ENCODE measurements at places on chromosomes 1 and 21. TPM values are rescaled to one million over a fixed set of nuclear protein-coding genes. Genes with fewer than 3 reads are reported as not detected.

DHX9 gene
- polyA plus RNA-seq: 145 TPM

LDLRAD2 gene
- not detected for polyA plus RNA-seq

DCST1 gene
- not detected for polyA plus RNA-seq

DMBX1 gene
- polyA plus RNA-seq: not detected

RCC1 gene
- 56.2 TPM for polyA plus RNA-seq

PROK1 gene
- polyA plus RNA-seq: not detected

- no peaks in the 10 kb centered on the region for H3K27me3 ChIP-seq
- no peak overlapping the region for H3K27ac ChIP-seq
- no peak for DNase-seq
- peaks cover 2% of the 10 kb centered on the region for H3K4me1 ChIP-seq
Measured at GRCh38 chr21:45006536-45007095, 66.8 kb downstream of the SLX9 start.

- no peak overlapping the region for H3K4me3 ChIP-seq
- H3K36me3 ChIP-seq: no peaks in the 10 kb centered on the region
- H3K27ac ChIP-seq: no peak overlapping the region
- H3K4me1 ChIP-seq: no peaks in the 10 kb centered on the region
Measured at GRCh38 chr1:180451504-180451903, 50.9 kb downstream of the ACBD6 start.

DNA sequence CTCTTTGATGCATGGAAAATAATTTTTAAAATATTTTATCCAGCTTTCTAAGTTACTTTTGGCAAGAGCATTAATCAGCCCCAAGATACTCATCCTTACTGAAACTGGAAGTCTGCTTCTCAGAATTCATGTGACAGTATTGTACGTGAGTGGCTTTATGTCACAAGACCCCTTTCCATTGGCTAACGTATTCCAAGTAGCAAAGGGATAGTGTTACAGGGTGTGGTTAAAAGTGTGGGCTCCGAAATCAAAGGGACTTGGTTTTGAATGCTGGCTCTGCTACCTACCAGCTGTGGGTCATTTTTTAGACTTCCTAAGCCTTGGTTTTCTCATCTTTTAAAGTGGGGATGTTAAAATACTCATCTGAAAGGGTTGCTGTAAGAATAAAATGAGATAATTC is 91.7 kb downstream of the RHOU start:
- H3K4me3 ChIP-seq: no peak overlapping the region
- no peak for DNase-seq
- no peaks in the 10 kb centered on the region for H3K36me3 ChIP-seq
- no peaks in the 10 kb centered on the region for H3K4me1 ChIP-seq

GRCh38 chr1:5975133-5975880 is 16.9 kb downstream of the NPHP4 start:
- H3K36me3 ChIP-seq: peaks cover 3% of the 10 kb centered on the region
- peaks cover 21% of the 10 kb centered on the region for H3K4me1 ChIP-seq

DNA sequence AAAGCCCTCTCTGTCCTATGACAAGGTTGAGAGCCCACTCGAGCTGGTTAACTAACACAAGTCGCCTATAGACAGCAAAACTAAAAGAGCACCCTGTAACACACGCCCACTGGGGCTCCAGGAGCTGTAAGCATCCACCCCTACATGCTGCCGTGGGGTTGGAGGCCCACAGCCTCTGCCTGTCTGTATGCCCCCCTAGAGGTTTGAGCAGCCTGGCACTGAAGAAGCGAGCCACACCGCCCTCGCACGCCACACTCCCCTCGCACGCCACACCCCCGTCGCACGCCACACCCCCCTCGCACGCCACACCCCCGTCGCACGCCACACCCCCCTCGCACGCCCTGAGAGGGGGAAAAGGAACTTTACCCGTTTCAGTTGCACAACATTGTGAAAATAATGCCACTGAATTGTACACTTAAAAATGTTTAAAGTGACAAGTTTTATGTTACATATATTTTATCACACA is 13.2 kb upstream of the HMGCL start:
- no peaks in the 10 kb centered on the region for H3K27me3 ChIP-seq
- H3K4me1 ChIP-seq: no peaks in the 10 kb centered on the region
- H3K36me3 ChIP-seq: no peaks in the 10 kb centered on the region
- peak overlapping the region; percentile 39 for H3K4me3 ChIP-seq
- no peak overlapping the region for H3K27ac ChIP-seq
- peak; percentile 88 for DNase-seq

- no peak overlapping the region for H3K27ac ChIP-seq
- peaks cover 3% of the 10 kb centered on the region for H3K4me1 ChIP-seq
- no peak overlapping the region for H3K4me3 ChIP-seq
Measured at GRCh38 chr1:234250747-234251146, 122.5 kb upstream of the COA6 start.

DNA sequence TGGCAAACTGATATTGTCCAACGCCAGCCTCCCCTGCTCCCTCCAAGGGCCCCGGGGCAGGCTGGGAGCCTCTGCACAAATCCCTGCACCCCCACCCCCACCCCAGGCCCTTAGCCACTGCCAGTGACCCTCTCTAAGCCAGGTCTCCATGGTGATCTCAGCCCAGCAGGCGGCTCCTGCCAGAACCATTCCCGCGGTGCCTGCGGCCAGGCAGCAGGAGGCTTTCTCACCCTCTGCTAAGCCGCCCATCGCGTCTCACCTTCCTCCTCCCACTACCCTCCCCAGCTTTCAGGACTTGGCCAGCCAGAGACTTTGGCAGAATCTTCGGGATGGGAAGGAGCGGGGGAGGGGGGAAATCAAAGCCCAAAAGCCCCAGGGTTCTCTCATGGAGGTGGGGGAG is 46.8 kb upstream of the WASF2 start:
- H3K4me1 ChIP-seq: peaks cover 57% of the 10 kb centered on the region
- no peaks in the 10 kb centered on the region for H3K27me3 ChIP-seq
- H3K36me3 ChIP-seq: peaks cover 14% of the 10 kb centered on the region
- peak overlapping the region; percentile 93 for H3K27ac ChIP-seq
- H3K4me3 ChIP-seq: no peak overlapping the region

DNA sequence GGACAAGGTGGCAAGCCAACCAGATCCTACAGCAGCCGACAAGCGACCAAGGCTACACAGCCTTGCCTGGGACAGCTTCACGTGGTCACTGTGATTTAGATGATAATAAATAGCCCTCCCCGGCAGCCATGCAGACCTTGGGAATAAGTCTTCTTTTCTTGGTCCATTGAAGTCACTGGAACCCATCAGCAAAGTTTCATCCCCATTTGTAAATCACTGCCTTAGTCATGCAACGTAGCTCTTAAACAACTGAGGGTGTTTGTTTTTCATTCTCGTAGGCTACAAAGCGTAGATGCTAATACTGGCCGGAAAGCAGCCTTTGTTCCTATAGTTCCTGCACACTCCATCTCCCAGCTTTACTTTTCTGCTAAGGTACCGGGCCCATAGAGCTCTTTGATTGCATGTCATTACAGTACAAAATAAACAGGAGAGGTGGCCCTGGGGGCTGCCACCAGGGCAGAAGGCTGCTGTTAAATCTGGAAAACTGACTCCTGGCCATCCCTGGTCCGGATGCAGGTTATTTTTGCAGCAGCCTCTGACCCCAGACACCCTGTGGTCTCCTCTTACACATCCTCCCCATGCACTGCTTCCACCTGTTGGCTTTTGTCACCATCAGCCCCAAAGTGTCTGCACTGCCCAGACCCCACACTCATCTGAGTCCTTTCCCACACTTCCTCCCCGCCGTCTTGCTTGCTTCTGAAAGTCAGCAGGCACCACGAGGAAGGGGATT is 105.5 kb downstream of the TOMM20 start:
- H3K27ac ChIP-seq: no peak overlapping the region
- no peaks in the 10 kb centered on the region for H3K36me3 ChIP-seq
- H3K4me1 ChIP-seq: no peaks in the 10 kb centered on the region
- no peak for DNase-seq
- no peaks in the 10 kb centered on the region for H3K27me3 ChIP-seq

DNA sequence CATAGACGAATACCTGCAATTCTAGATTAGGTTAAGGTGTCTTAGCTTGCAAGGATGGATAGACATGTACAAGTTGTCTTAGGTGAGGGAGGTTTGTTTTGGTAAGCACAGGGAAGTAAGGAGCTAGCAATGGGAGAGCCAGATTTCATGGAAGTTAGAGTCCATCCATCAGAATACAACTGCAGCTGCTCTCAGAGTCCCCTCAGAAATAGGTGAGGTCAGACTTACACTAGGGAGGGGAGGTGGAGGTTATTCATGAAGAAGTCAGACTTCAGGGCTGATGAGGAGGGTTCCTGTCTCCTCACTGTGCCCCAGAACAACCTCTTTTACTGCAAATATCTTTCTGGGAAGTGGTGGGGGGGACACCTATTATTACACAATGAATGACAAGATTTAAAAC is 85.3 kb downstream of the KCTD3 start:
- H3K27me3 ChIP-seq: no peaks in the 10 kb centered on the region
- DNase-seq: no peak
- no peak overlapping the region for H3K27ac ChIP-seq
- H3K4me1 ChIP-seq: no peaks in the 10 kb centered on the region
- H3K36me3 ChIP-seq: no peaks in the 10 kb centered on the region
- H3K4me3 ChIP-seq: no peak overlapping the region

- DNase-seq: no peak
- peaks cover 11% of the 10 kb centered on the region for H3K4me1 ChIP-seq
- no peak overlapping the region for H3K4me3 ChIP-seq
- H3K27ac ChIP-seq: no peak overlapping the region
- H3K36me3 ChIP-seq: no peaks in the 10 kb centered on the region
- no peaks in the 10 kb centered on the region for H3K27me3 ChIP-seq
Measured at GRCh38 chr1:119766374-119766794, 2.3 kb downstream of the HMGCS2 start.

DNA sequence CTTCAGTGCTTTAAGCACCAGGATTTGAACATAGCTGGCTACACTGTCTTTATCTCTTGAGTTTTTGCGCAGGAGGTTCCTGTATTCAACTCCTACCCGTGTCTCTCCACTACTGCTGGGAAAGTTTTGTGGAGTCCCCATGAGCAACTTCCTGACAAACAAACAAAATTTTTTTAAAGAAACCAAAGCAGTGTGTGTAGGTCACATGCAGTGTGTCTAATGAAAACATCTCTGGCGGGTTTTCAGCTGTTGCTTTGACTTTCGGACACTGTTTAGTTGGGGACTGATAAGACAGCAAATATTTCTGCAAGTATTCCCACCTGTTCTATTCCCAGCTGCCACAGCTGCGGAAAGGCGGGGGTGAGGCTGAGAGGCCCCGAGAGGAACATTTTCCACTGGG is 2.0 kb downstream of the PSEN2 start:
- H3K36me3 ChIP-seq: peaks cover 11% of the 10 kb centered on the region
- no peaks in the 10 kb centered on the region for H3K27me3 ChIP-seq
- DNase-seq: no peak

GRCh38 chr1:171654201-171654941 is 1.9 kb upstream of the MYOC start:
- H3K27me3 ChIP-seq: no peaks in the 10 kb centered on the region
- H3K36me3 ChIP-seq: no peaks in the 10 kb centered on the region
- no peak for DNase-seq
- H3K4me3 ChIP-seq: no peak overlapping the region

DNA sequence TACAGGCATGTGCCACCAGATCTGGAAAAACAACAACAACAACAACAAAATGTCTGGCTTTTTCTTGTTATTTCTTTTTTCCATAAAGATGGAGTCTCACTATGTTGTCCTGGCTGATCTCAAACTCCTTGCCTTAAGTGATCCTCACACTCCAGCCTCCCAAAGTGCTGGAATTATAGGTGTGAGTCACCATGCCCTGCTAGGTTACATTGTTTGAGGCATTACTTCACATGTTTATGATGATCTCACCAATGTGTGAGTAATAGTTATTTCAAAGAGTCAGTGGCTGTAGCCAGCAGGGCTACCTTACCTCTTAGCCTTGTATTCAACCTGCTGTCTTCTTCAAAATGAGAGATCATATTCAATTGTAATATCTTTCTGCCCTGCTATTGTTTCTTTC is 445.7 kb downstream of the AMY1C start:
- H3K36me3 ChIP-seq: no peaks in the 10 kb centered on the region
- DNase-seq: no peak
- H3K27me3 ChIP-seq: no peaks in the 10 kb centered on the region
- no peaks in the 10 kb centered on the region for H3K4me1 ChIP-seq

GRCh38 chr1:6897138-6897537 is 111.9 kb downstream of the CAMTA1 start:
- H3K27me3 ChIP-seq: no peaks in the 10 kb centered on the region
- H3K4me1 ChIP-seq: no peaks in the 10 kb centered on the region
- H3K4me3 ChIP-seq: no peak overlapping the region
- H3K36me3 ChIP-seq: no peaks in the 10 kb centered on the region

DNA sequence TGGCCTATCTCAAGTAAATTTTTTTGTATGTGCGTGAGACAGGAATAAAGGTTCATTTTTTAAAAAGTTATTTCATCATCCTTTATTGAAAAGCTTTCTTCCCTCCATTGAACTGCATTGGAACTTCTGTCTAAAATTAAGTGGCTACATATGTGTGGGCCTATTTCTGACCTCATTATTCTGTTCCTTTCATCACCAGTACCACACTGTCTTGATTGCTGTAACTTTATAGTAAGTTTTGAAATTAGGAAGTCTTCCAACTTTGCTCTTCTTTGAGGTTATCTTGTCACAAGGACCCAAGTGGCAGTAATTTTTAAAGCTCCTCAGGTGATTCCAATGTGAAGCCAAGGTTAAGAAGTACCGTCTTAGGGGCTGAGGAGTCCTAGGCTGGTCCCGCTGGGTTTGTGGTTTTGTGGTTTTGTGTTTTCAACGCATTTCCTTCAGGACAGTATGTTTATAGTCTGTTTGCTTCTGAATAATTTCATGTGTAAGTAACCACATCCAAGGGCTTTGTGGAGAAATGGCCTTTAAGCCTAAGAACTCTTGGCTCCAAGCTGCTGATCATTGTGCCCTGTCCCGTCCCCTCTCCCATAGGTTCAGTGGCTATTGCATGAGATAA is 12.4 kb upstream of the SCAF4 start:
- H3K27ac ChIP-seq: no peak overlapping the region
- peaks cover 8% of the 10 kb centered on the region for H3K36me3 ChIP-seq
- H3K4me1 ChIP-seq: no peaks in the 10 kb centered on the region
- no peak for DNase-seq
- no peaks in the 10 kb centered on the region for H3K27me3 ChIP-seq
- H3K4me3 ChIP-seq: no peak overlapping the region

Data from SK-N-SH (cell line).